ENCODE measurements at places on chromosomes 11 and 22. TPM values are rescaled to one million over a fixed set of nuclear protein-coding genes. Genes with fewer than 3 reads are reported as not detected.

- H3K4me3 ChIP-seq: no peak overlapping the region
- H3K27ac ChIP-seq: no peak overlapping the region
- no peaks in the 10 kb centered on the region for H3K27me3 ChIP-seq
- H3K4me1 ChIP-seq: no peaks in the 10 kb centered on the region
- no peaks in the 10 kb centered on the region for H3K36me3 ChIP-seq
- DNase-seq: no peak
Observed at GRCh38 chr22:36586271-36586670, 57.3 kb upstream of the EIF3D start.

- peaks cover 17% of the 10 kb centered on the region for H3K4me1 ChIP-seq
- no peak overlapping the region for H3K27ac ChIP-seq
- no peak for DNase-seq
- H3K27me3 ChIP-seq: no peaks in the 10 kb centered on the region
- peaks cover 2% of the 10 kb centered on the region for H3K36me3 ChIP-seq
- no peak overlapping the region for H3K4me3 ChIP-seq
Observed at GRCh38 chr11:72002841-72003775, 4.4 kb downstream of the IL18BP start.

DNA sequence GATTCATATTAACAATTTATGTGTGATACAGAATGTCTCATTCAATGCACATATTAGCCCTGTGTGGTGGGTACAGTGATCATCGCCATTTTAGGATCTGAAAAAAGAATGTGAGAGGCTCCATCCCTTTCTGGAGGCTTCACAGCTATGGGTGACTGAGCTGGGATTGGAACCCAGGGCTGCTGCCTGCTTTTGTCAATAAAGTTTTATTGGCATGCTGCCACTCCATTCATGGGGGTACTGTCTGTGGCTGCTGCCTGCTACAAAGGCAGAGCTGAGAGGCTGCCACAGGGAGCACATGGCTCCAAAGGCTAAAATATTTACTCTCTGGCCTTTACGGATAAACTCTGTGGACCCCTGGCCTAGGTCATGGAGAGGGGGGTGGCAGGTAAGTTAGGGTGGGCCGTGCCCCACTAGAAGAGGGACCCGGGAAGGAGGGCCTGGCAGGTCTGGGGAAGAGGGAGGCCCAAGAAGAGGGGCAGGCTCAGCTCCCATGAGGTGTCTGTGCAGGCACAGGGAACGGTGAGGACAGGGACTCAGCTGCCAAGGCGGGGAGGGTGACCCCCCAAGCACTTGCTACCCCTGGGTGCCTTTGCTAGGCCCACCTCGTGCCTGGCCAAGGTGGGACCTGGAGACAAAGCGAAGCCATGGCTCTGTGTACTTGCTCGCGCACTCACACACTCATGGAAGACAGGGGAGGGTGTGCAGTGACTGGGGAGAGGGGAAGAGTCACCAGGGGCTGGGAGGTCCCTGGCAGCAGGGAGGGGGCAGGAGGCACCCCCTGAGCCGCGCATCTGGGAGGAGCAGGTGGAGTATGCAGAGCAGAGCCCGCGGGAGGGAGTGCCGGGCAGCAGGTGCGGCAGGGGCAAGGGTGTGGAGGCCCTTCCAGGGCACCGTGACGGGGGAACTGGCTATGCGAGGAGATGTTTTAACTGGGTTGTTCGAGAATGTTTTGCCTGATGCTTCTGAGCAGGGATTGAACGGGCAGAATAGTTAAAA, 335.3 kb downstream of the CTTN start:
- H3K27me3 ChIP-seq: no peaks in the 10 kb centered on the region
- H3K4me1 ChIP-seq: no peaks in the 10 kb centered on the region
- no peak overlapping the region for H3K4me3 ChIP-seq
- no peaks in the 10 kb centered on the region for H3K36me3 ChIP-seq

Gene SHISA8
- total RNA-seq: 46.5 TPM

Gene FAT3
- not detected for total RNA-seq
